ENCODE measurements at places on chromosomes 2 and 18.

GRCh38 chr2:100395532-100396350 is 21.7 kb downstream of the CHST10 start:
- no peak for DNase-seq
- H3K27me3 ChIP-seq = no peaks in the 10 kb centered on the region
- no peaks in the 10 kb centered on the region for H3K4me1 ChIP-seq
- no peaks in the 10 kb centered on the region for H3K36me3 ChIP-seq
- H3K27ac ChIP-seq = no peak overlapping the region

DNA sequence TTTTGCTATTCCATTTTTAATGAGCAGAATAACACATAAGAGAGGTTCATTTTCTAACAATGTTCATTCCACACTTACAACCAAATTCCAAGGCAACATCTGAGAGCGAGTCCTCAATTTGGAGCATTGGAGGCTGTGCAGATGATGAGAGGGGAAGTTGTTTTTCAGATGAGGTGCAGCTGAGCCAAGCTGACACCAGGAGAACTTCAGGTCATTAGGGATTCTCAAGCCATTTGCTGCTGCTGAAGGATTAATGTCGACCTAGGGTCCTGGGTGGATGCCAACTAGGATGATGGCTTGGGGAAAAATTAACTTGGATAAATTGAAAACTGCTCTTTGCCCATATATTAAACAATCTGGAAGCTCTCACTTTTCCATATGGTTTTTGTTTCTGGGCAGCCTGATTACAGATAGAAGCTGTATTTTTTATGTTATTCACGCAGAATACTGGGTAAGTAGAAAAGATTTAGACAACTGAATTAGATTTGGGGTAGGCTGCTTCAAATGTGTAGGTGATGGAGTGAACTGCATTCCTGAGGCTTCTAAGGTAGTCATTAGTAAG is 206.4 kb upstream of the SLC39A10 start:
- no peaks in the 10 kb centered on the region for H3K36me3 ChIP-seq
- H3K4me1 ChIP-seq = no peaks in the 10 kb centered on the region
- no peak overlapping the region for H3K27ac ChIP-seq
- no peaks in the 10 kb centered on the region for H3K27me3 ChIP-seq
- DNase-seq = no peak

DNA sequence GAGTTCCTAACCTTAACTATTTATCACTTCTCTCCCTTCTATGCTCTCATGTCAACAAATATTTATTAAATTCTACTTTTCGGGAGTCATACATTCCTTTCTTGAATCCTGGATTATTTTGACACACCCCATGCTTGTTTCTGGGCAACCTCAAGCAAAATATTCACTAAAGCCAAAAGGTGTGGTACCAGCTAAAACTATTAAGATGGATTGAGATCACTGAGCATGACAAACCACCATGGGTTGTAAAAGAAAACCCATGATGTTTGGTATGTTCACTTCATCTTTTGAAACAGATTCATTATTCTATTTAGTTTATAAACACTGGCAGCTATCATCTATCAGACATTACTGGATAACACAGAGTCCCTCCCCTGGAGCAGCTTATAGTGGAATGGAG is 32.5 kb downstream of the DPP4 start:
- no peak overlapping the region for H3K27ac ChIP-seq
- no peak for DNase-seq
- H3K4me3 ChIP-seq = no peak overlapping the region
- peaks cover 22% of the 10 kb centered on the region for H3K36me3 ChIP-seq
- H3K27me3 ChIP-seq = no peaks in the 10 kb centered on the region
- no peaks in the 10 kb centered on the region for H3K4me1 ChIP-seq

DNA sequence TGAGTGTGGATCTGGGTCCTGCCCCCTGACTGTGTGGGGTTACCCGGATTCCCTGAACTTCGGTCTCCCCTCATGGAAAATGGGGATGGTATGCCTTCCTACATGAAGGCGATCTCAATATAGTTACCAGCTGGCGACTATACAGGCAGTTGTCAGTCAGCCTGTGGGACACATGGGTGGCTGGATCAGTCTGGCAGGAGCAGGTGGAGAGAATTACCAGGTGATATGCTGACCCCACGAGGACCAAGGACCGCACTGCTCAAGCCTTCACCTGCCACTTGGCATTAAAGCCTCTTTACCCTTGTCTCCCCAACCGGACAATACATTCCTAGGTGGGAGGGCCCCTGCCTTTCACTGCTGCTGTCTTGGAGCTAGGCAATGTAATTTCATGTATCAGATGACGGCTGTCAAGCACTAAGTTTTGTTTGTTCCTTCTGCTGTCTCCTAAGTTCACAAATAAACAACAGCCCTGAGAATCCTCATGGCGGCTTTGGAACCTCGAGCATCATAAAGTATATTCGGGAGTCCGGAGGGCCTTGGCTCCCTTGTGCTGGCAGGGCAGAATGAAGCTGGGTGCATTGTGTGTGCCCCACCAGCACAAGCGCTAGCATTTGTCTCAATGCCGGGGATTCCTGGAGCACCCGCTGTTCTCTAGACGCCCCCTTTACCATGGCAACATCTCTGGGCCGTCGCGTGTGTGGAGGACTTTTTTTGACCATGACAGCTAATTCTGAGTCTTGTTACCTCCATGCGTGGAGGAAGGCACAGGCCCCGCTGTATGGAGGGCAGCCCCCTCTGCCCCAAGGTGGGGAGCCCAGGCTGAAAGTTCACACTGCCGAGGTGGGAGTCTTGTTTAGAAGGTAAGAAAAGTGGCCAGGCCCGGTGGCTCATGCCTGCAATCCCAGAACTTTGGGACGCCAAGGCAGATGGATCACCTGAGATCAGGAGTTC is 48.6 kb downstream of the PDCL3 start:
- H3K4me1 ChIP-seq = no peaks in the 10 kb centered on the region
- no peak for DNase-seq
- H3K36me3 ChIP-seq = no peaks in the 10 kb centered on the region
- peaks cover 1% of the 10 kb centered on the region for H3K27me3 ChIP-seq
- no peak overlapping the region for H3K27ac ChIP-seq

GRCh38 chr2:69733342-69734034 is 8.4 kb upstream of the ANXA4 start:
- no peaks in the 10 kb centered on the region for H3K36me3 ChIP-seq
- no peak for DNase-seq
- H3K4me3 ChIP-seq = no peak overlapping the region
- no peak overlapping the region for H3K27ac ChIP-seq
- no peaks in the 10 kb centered on the region for H3K27me3 ChIP-seq

Measured in CD4-positive, CD25-positive, alpha-beta regulatory T cell (primary cell).